ENCODE measurements at places on chromosomes 4 and X. TPM values are rescaled to one million over a fixed set of nuclear protein-coding genes. Genes with fewer than 3 reads are reported as not detected.

GRCh38 chr4:8082517-8083055, 76.0 kb downstream of the ABLIM2 start:
- no peak for DNase-seq

Gene OTC
- not detected for total RNA-seq

Gene SMIM43
- total RNA-seq, result not detected

- DNase-seq, result no peak
These were observed 79.1 kb downstream of the MID1IP1 start for GRCh38 chrX:38880296-38880854.

- no peak for DNase-seq
These were observed 875.0 kb upstream of the PRKX start for GRCh38 chrX:4588466-4588865.

- DNase-seq, result no peak
These were observed 224.6 kb downstream of the IL15 start for GRCh38 chr4:141860974-141861373.

GRCh38 chr4:137361756-137362470, 170.4 kb downstream of the PCDH18 start:
- no peak for DNase-seq

- DNase-seq, result no peak
These were observed 3.4 kb upstream of the SRPK3 start for GRCh38 chrX:153777261-153778090.

Gene TRIML2
- not detected for total RNA-seq

DNA sequence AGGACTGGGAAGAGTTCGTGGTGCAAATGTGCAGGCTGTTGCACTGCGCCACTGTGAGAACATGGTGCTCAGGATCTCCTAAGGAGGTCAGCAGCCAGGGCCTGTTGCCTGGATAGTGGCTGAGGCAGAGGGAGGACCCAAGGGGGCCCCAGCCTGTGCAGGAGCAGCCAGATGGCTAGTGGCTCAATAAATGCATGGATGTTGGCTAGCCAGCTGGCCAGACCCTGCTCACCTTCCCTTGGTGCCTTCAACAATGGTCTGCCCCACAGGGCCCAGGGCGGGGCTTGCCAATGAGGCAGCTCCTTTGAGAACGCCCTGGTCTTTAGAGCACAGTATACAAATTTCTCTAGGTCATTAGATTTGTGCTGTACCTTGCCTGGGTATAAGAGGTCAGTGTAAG, 67.4 kb downstream of the TNIP2 start:
- DNase-seq, result no peak

Gene CT45A10
- not detected for total RNA-seq

Gene FOXR2
- total RNA-seq, result not detected

DNA sequence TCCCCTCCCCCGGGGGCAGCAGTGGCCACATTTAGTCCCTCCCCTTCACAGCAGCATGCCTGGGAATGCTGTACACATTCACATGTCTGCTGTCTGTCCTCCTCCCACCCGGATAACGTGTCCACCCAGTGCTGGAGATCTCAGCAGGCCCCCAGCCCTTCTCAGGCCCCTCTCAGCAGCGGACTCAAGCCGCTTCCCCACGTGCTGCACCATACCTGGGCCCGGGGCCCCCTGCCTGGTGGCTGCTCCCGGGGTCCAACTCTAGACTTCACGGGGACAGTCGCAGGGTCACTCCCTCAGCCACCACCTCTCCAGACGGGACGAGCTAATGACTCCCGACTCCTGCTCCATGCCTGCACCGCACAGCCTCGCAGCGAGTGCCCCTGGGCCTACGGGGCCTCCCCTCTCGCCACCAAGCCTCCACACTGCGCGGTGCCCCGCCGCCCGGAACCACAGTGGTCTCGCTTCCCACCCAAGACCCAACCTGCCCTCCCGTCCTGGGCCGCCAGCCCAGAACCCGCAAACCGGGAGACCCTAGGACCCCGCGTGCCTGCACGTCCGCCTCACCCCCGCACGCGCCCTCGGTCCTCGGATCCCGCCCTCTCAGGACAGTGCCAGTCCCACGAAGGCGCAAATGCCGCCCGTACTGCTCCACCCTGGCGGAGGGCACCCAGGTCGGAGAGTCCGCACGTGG, 1.3 kb upstream of the PCGF3 start:
- no peak for DNase-seq

Gene NPNT
- total RNA-seq, result not detected

DNA sequence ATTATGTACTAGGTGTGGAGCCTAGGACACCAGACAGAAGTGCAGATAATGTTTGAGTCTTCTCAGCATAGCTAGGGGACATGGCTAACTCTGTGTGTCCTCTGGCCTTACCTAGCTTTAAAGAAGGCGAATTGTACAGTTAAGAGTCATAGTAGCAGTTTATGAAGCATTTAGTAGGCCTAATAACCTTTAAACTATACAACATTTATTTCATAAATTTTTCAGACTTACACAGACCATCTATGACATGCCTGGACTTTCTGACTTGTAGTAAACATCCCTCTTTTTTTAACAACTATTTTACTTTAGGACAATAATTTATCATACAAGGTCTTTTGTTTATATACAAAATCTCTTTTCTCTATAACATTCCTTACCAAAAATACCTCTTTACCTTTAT, 37.4 kb downstream of the ETNPPL start:
- DNase-seq, result no peak

Gene PAGE5
- not detected for total RNA-seq

DNA sequence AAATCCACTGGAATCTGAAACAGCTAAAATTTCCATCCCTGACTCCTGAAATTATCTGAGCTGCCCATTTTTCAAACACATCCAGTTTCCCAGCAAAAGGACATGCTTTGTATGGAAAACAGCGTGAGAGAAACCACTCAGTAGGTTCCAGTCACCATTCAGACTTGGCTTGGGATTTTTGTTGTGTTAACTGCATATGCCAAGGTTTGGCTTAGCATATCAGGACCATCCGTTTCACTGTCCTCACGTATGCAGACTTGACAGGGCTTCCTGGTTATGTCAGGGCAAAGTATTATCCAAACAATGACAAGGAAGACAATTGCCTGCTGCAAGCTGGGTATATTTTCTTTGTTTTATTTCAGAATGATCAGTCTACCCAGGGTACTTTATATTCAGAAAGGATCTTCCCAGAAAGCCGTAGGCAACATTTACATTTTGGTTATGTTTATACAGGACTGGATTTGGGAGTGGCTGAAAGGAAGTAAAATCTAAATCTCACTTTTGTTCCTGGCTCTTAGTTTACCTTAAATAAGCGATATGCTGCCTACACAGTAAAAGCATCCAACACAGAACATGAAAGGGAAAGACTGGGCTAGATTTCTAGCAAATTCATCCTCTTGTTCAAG, 41.3 kb upstream of the CCKAR start:
- DNase-seq, result no peak

DNA sequence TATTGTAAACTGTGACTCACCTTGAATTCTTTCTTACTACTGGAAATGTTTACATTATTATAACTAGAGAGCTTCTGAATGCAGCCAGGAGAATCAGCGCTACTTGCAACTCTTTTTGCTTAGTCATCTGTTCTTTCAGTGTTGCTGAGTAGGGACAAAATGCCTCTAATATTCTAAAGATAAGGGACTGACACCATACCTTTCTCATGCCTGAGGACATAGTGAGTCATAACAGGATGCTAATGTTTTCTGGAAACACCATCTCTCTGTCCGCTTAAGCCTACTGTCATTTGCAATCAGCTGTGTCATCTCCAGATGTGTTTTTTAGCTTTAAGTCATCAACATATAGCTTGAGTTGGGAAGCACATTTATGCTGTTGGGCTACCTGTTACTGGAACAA, 108.3 kb downstream of the QRFPR start:
- DNase-seq, result no peak

DNA sequence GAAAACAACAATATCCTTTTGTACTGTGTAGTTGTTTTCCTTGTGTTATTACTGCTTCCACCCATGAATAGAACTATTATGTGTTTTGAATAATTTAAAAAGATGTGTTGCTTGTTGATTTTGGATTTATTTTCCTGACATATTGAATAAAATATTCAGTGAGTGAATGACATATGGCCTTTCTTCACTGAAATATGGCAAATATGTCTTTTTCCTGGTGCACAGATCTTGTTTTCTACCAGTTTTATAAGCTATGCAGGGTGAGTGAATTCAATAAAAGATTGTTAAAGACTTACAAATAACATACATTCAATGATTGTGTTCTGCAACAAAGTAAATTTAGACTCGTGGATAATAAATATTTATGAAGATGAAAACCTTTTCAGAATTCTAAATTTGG, 1216.3 kb upstream of the ADGRL3 start:
- DNase-seq, result no peak

GRCh38 chr4:2062808-2063524, 3.8 kb downstream of the NAT8L start:
- no peak for DNase-seq

Gene IBSP
- total RNA-seq, result not detected

Gene NDNF
- 0.41 TPM for total RNA-seq

Gene DIPK2B
- not detected for total RNA-seq

GRCh38 chrX:41386222-41386990, 52.4 kb downstream of the DDX3X start:
- DNase-seq, result no peak
